Mucosa of gallbladder (tissue), 1 donor: ENCODE measurements at places on chromosomes 7 and 10. TPM values are rescaled to one million over a fixed set of nuclear protein-coding genes. Genes with fewer than 3 reads are reported as not detected.

CALHM3 gene
- not detected for total RNA-seq

FAM25A gene
- total RNA-seq, result not detected

NOS3 gene
- total RNA-seq, result 12.6 TPM

EPO gene
- total RNA-seq, result not detected

DKK1 gene
- 9.3 TPM for total RNA-seq

AKAP9 gene
- 133 TPM for total RNA-seq

SMNDC1 gene
- total RNA-seq, result 26.6 TPM

LIPM gene
- not detected for total RNA-seq

COL17A1 gene
- total RNA-seq, result 0.49 TPM

NUPR2 gene
- total RNA-seq, result 1.0 TPM

LIPJ gene
- total RNA-seq, result not detected

TRIM50 gene
- 1.3 TPM for total RNA-seq

PPP1R17 gene
- total RNA-seq, result not detected
